Endothelial cell of umbilical vein (primary cell): ENCODE measurements at places on chromosomes 2 and 18. TPM values are rescaled to one million over a fixed set of nuclear protein-coding genes. Genes with fewer than 3 reads are reported as not detected.

DNA sequence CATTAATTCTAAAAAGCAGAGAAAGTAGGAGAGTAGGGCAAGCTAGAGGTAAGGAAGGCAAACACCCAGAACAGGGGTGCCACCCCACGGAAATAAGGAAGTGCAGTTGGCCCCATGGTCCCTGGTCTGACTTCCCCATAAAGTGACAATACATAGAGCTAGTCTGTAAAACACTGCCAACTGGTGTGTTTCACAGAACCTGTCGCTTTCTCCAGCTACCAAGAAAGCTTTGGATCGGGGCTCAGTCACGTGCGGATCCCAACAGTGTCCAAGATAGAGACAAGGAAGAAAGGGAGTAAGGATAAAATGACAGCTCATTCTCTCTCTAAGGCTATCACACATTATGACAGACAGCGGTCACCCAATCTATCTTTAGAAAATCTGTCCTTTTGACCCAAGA is 36.4 kb downstream of the TBC1D8 start:
- no peak for DNase-seq

- DNase-seq: no peak
Observed at GRCh38 chr2:177698281-177698680, 305.7 kb downstream of the AGPS start.

GRCh38 chr18:59516356-59517155 is 157.5 kb upstream of the LMAN1 start:
- peak; percentile 91 for DNase-seq

GRCh38 chr2:36587556-36587955 is 10.4 kb downstream of the FEZ2 start:
- no peak for DNase-seq

DNA sequence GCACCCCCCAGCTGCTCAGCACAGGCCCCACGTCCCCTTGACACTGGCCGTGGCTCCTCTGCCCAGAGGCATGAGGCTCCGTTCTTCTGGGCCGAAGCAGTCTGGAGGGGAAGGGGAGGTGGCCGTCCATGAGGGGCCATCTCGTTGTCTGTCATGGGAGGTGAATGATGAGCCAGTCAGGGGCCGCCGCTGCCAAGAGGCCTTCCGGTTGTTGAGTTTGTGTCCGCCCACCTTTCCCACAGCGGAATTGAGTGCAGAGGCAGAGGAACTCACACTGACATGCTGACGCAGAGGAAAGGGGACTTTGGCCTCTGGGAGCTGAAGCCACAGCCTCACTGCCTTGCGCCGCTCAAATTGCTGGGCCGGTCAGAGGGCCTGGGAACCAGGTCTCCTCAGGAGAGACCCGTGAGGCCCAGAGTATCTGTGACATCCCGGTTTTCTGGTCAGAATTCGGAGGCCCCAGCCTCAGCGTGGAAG is 268.4 kb downstream of the ATAD2B start:
- no peak for DNase-seq

GALNT13 gene
- total RNA-seq: 0.18 TPM in 1 of 2 replicates, not detected in the other

GRCh38 chr18:7632152-7633098 is 65.3 kb downstream of the PTPRM start:
- no peak for DNase-seq

- DNase-seq: no peak
Observed at GRCh38 chr2:85063981-85064599, 69.1 kb upstream of the TCF7L1 start.

DNA sequence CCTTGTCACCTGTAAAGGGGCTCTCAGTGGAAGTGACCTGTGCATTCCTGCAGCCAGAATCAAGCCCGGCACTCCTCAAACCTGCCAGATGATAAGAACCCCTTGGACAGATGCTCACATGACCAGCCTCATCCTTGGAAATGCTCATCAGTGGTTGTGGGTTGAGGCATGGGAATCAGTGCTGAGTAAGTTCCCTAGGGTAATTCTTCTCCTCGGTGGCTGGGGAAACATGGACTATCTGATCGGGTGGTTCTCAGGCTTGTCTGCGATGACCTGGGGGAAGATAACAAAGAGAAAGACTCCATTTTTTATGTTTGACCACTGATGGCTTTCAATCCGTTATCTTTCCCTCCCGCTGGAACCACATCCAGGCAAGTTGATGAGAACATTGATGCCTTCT is 84.0 kb downstream of the SPP2 start:
- DNase-seq: no peak

- DNase-seq: no peak
Observed at GRCh38 chr2:157264099-157264498, 6.6 kb downstream of the GALNT5 start.

DNA sequence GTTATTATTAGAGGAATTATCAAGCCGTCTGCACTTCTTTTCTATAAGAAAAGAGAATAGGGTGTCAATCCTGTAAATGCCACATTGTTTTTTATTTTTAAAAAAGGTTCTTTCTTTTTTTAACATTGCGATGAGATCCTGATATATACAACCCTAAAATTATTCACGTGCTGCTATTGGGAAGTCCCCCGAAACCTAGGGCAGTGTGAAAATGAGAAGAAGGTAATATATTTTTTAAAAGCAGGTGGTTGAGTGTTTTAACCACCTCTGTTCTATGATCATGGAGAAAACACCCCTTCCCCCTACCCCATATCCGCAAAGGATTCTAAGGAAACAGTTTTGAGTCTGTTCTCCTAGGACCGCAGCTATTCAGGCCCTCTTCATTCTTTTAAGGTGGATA is 94.5 kb upstream of the KLHL14 start:
- DNase-seq: no peak

CNDP1 gene
- not detected in 2 replicates for total RNA-seq

- no peak for DNase-seq
Observed at GRCh38 chr2:56803596-56803995, 619.8 kb downstream of the CCDC85A start.

- no peak for DNase-seq
Observed at GRCh38 chr18:32937597-32937996, 164.8 kb upstream of the KLHL14 start.

- DNase-seq: no peak
Observed at GRCh38 chr2:128797937-128798336, 479.3 kb upstream of the HS6ST1 start.
